ENCODE measurements at places on chromosomes 1 and 21.

DNA sequence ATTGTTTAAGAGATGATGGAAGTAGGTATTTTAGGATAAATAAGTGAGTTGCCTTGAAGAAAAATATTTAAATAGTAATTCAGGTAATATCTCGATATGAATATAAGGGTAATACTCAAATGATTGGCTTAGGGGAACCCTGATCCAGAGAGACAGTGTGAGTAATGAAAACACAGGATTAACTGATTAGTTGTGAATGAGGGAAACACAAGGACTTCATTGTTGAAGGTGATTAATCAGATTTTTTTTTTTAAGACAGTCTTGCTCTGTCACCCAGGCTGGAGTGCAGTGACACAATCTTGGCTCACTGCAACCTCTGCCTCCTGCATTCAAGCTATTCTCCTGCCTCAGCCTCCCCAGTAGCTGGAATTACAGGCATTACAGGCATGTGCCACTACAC is 12.7 kb downstream of the SLC25A33 start:
- DNase-seq, result no peak

DNA sequence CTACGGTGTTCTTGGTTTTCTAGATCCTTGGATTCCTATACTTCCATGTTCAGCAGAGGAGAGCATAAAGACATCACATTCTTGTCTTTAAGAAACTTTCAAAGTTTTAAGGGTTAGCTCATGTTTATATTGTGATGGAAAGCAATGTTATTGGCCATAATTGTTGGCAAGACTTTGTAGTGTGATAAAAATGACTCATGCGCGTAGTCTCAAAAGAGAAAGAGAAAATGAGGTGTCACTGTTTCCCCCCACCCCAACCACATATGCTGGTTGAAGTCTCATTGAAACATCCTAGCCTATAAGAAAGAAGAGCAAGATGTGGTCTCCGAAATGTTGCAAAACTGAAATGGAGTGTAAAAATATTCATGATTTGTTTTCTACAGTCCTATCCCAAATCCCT is 348.8 kb downstream of the PTBP2 start:
- no peak for DNase-seq

DNA sequence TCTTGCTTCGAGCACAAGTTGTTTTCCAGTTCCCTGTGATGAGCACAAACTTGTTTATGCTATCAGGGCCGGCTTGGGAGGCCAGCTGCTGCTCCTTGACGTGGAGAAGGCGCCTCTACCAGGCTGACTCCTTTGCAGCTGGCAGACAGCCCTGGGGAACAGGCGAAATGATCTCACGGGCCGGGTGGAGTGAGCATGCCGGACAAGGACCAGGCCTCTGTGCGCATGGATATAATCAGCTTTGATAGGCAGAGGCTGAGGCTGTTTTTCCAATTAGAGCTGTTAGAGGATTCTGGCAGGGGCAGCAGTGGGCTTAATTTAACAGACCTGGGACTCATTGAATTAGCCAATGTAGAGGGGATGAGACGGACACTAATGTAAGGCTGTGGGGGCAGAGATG is 38.9 kb downstream of the FAM163A start:
- DNase-seq, result no peak

GRCh38 chr1:186286615-186287315 is 88.3 kb downstream of the TPR start:
- DNase-seq, result no peak

Data from CD4-positive, alpha-beta T cell treated with Interleukin-12 subunit alpha and Interleukin-12 subunit beta, for 1 hour (primary cell).